ENCODE measurements at places on chromosomes 1 and 21.

- peak; percentile 20 for DNase-seq
These were observed 204.9 kb upstream of the JUN start for GRCh38 chr1:58988752-58989151.

DNA sequence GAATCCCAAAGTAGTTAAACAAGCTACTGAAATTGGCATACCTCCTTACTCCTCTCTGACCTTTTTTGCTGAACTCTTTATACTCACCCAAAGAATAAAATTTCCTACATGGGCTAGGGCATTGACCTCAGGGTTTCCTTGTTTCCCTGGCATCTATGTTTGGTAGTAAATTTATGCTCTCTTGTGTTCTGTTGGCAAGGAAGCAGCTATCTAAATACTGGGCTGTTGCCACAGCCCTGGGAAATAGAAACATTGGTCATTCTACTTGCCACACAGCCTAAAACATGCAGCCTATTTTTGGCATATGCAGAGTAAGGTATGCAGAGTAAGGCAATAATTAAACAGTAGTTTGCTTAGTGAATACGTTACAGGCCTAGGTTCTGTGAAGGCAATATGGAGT, 351.4 kb downstream of the HLX start:
- no peak for DNase-seq

DNA sequence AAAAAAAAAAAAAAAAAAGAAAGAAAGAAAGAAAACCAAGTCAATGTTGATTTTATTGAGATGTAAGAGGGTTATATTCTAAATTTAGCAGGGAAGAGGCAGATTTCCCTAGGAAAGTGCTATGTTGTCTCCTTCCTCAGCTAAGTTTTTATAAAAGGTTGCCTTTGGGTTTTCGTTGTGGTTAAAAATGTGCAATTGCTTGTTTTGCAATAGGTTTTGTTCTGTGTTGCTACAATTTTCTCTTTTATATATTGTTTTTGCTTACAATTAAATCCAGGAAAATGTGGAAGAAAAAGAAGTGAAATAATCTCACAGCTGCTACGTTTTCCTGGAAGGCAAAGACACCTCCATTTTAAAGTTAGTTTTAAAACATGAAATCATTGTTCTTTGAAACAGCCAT, 136.7 kb upstream of the C1orf105 start:
- DNase-seq: no peak

DNA sequence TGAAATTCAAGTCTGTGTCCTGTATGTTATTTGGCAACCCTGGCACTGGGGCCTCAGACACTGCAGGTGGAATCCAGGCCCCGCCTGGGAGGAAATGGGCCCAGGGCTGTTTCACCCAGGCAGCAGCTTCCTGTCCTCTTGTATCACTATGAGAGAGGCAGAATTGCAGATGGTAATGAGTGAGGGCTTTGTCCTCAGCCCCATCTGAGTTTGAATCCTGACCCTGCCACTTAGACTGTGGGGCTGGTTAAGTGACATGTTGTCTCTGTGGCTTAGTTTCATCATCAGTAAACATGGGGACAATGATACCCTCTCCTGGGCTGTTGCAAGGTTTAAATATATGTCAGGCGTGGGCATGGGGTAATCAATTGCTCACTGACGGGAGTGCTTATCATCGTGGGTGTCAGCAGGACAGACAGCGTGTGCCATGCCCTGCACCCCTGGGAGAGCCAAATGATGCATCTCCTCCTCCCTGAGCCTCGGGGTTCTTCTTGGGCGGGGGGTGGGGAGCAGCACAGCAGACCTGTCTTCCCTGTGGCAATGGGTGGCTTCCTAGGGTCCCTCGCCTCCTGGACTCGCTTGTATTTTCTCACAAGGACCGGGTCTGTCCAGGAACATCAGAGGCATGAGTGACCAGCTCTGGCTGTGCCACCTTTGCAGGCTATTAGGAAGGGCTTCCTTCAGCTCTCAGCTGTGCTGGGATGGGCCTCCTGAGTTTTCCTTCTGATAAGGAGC, 42.1 kb downstream of the ARHGEF10L start:
- DNase-seq: peak; percentile 70

- DNase-seq: no peak
These were observed 675 bp downstream of the TMCO2 start for GRCh38 chr1:40248412-40248811.

DNA sequence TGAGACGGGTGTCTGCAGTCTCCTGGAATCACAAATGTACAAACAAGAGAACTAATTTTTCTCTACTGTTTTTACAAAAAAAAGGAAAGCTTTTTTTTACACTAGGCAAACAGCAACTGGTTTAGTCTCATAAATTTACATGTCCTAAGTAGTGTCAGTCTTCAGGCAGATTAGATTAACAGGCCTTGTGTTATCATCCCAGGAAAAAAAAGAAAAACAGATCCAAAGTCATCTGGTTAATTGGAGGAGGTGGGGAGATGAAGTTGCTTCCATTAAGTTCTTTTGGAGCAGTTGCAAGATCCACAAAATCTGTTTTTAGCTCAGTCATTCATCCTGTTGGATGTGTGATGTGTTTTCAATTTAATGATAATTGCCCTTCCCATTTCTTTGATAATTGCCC, 363.5 kb upstream of the ADGRL2 start:
- DNase-seq: no peak
